ENCODE measurements at places on chromosomes 3 and 15. TPM values are rescaled to one million over a fixed set of nuclear protein-coding genes. Genes with fewer than 3 reads are reported as not detected.

SQOR gene
- polyA plus RNA-seq, result 68.9 TPM

KNG1 gene
- not detected for polyA plus RNA-seq

SLC6A1 gene
- polyA plus RNA-seq, result 0.27 TPM

ZNF621 gene
- polyA plus RNA-seq, result 9.4 TPM

CRYGS gene
- 4.0 TPM for polyA plus RNA-seq

SLC15A2 gene
- polyA plus RNA-seq, result 0.54 TPM

TIMP4 gene
- 0.64 TPM for polyA plus RNA-seq

DZIP3 gene
- 1.1 TPM for polyA plus RNA-seq

DNA sequence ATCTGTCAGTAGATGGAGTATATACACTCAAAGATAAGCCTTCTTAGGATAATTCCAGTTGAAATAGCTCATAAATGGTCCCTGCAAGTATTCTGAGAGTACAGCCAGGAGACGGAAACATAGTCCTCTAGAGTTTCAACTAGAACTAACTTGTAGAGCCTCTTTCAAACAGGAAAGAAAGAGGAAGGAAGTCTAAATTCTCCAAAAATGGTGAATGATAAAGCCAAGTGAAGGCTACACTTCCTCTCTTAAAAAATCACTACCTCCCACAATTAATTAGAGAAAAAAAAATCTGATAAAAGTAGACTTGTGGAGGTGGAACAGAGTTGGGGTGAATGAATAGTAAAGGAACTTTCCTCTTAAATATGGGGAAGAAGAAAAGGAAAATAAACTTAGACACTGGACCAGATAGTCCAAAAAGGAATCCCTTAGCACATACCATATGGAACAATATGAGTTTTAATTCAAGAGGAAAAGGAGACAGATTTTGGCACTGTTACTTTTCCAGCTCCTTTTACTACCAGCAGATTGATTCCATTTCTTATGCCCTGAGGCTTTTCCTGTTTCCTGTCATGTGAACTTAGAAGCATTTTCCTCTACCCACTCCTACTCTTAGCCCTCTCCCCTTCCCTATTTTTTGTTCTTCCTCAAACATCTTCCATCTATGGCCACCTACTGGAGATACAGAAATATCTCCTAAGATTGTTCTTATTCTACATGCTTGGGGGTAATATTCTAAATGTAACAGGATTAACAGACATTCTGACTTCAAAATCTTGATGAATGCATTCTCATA lies 207.6 kb downstream of the CHST2 start:
- no peaks in the 10 kb centered on the region for H3K4me1 ChIP-seq
- no peaks in the 10 kb centered on the region for H3K36me3 ChIP-seq
- H3K27ac ChIP-seq, result no peak overlapping the region
- DNase-seq, result no peak

- H3K36me3 ChIP-seq, result no peaks in the 10 kb centered on the region
- DNase-seq, result no peak
- H3K4me3 ChIP-seq, result no peak overlapping the region
- H3K4me1 ChIP-seq, result no peaks in the 10 kb centered on the region
These were observed 3.0 kb upstream of the CPEB1 start for GRCh38 chr15:82650046-82650670.

DNA sequence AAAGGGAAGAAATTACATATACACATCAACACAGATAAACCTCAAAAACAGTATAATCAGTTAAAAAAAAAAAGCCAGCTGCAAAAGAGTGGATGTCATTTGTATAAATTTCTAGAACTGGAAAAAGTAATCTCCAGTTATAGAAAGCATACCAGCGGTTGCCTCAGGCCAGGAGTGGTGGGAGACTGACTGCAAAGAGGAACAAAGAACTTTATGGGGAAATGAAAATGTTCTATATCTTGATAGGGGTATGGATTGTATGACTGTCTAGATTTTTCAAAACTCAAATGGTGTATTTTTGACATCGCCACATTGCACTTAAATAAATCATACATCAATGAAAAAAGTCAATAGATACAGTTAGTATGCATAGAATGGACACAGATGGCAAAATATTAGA lies 241.6 kb downstream of the SCAPER start:
- no peak overlapping the region for H3K4me3 ChIP-seq
- H3K27ac ChIP-seq, result no peak overlapping the region
- peaks cover 4% of the 10 kb centered on the region for H3K36me3 ChIP-seq
- no peaks in the 10 kb centered on the region for H3K27me3 ChIP-seq

- no peak overlapping the region for H3K27ac ChIP-seq
- no peaks in the 10 kb centered on the region for H3K36me3 ChIP-seq
- H3K27me3 ChIP-seq, result no peaks in the 10 kb centered on the region
- no peak for DNase-seq
These were observed 15.1 kb downstream of the DUSP7 start for GRCh38 chr3:52041118-52041731.

- no peak overlapping the region for H3K27ac ChIP-seq
- peaks cover 4% of the 10 kb centered on the region for H3K36me3 ChIP-seq
- H3K4me1 ChIP-seq, result no peaks in the 10 kb centered on the region
- H3K27me3 ChIP-seq, result no peaks in the 10 kb centered on the region
These were observed 22.6 kb upstream of the RBP1 start for GRCh38 chr3:139561959-139562676.

GRCh38 chr15:34055868-34056595 lies 17.0 kb upstream of the AVEN start:
- no peak overlapping the region for H3K27ac ChIP-seq
- no peak overlapping the region for H3K4me3 ChIP-seq
- H3K36me3 ChIP-seq, result no peaks in the 10 kb centered on the region
- no peaks in the 10 kb centered on the region for H3K27me3 ChIP-seq
- no peaks in the 10 kb centered on the region for H3K4me1 ChIP-seq

GRCh38 chr15:32053719-32054118 lies 23.4 kb downstream of the CHRNA7 start:
- H3K4me3 ChIP-seq, result no peak overlapping the region
- H3K27ac ChIP-seq, result no peak overlapping the region
- no peaks in the 10 kb centered on the region for H3K4me1 ChIP-seq
- H3K36me3 ChIP-seq, result no peaks in the 10 kb centered on the region

GRCh38 chr3:165075695-165076094 lies 2.6 kb downstream of the SI start:
- no peaks in the 10 kb centered on the region for H3K4me1 ChIP-seq
- no peaks in the 10 kb centered on the region for H3K36me3 ChIP-seq
- DNase-seq, result peak; percentile 40
- H3K4me3 ChIP-seq, result peak overlapping the region; percentile 60

GRCh38 chr15:64622410-64623260 lies 152.8 kb downstream of the RBPMS2 start:
- H3K27me3 ChIP-seq, result no peaks in the 10 kb centered on the region
- no peak overlapping the region for H3K4me3 ChIP-seq
- peaks cover 23% of the 10 kb centered on the region for H3K36me3 ChIP-seq
- peaks cover 7% of the 10 kb centered on the region for H3K4me1 ChIP-seq
- peak overlapping the region; percentile 75 for H3K27ac ChIP-seq
- DNase-seq, result no peak

DNA sequence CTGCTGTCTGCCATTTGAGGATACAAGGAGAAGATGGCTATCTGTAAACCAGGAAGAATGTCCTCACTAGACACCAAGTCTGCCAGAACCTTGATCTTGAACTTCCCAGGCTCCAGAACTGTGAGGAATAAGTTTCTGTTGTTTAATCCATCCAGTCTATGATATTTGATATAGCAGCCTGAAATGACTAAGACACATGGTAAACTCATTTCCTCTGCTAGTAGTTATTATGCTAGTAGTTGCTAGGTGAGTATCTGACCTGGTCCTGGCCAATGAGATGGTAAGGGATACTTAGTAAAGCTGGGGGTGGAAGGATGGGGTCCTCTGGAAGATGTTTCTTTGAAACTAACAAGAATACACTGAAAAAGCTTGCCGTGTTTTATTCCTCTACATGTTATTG lies 280.7 kb upstream of the ARHGEF26 start:
- H3K4me3 ChIP-seq, result no peak overlapping the region
- no peak for DNase-seq
- no peaks in the 10 kb centered on the region for H3K36me3 ChIP-seq
- H3K27ac ChIP-seq, result no peak overlapping the region
- H3K4me1 ChIP-seq, result no peaks in the 10 kb centered on the region
- no peaks in the 10 kb centered on the region for H3K27me3 ChIP-seq

DNA sequence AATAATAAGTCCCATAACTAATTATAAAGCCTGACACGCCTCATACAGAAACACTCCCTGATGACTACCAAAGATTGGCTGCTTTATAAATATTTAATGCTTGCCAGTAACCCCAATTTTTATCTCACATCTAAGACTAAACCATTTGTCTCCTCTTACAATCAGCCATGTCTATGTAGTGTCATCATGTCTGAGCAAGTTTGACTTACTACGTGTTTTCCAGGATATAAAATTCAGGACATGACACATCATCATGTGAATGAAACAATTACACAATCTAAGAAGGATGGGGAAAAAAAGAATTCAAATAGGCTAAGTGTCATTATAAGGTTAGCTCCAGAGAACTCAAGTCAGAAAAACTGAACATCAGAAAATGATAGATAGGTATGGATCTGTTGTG lies 208.7 kb downstream of the MECOM start:
- H3K36me3 ChIP-seq, result no peaks in the 10 kb centered on the region
- H3K27me3 ChIP-seq, result no peaks in the 10 kb centered on the region
- no peak overlapping the region for H3K27ac ChIP-seq
- DNase-seq, result no peak

DNA sequence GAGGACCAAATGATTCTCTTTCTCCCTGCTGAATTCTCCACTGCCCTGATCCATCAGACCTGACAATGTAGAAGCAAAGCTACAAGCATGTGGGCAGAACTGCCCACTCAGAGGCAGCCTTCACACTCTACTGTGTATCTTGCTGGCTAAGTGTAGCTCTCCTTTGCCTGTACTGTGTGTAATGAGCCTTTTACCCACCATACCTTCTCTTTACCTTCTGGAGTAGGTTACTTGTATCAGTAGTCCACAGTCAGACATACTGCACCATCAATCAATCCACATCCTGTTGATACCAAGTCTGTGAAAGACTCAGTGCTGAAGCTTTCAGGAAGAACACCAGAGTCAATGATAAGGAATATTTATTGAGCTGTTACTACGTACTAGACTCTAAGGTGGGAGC lies 440.7 kb upstream of the ARHGEF26 start:
- no peak for DNase-seq
- H3K4me1 ChIP-seq, result no peaks in the 10 kb centered on the region
- no peaks in the 10 kb centered on the region for H3K36me3 ChIP-seq

- peak; percentile 3 for DNase-seq
- no peaks in the 10 kb centered on the region for H3K36me3 ChIP-seq
These were observed 280.0 kb upstream of the P2RY1 start for GRCh38 chr3:152554980-152555379.

GRCh38 chr3:28089527-28089897 lies 151.9 kb upstream of the CMC1 start:
- no peaks in the 10 kb centered on the region for H3K4me1 ChIP-seq
- no peak for DNase-seq
- H3K27ac ChIP-seq, result no peak overlapping the region
- H3K36me3 ChIP-seq, result no peaks in the 10 kb centered on the region
- no peak overlapping the region for H3K4me3 ChIP-seq

- H3K27ac ChIP-seq, result peak overlapping the region; percentile 37
- H3K4me1 ChIP-seq, result no peaks in the 10 kb centered on the region
These were observed 65.5 kb downstream of the MYO1E start for GRCh38 chr15:59307165-59307537.

DNA sequence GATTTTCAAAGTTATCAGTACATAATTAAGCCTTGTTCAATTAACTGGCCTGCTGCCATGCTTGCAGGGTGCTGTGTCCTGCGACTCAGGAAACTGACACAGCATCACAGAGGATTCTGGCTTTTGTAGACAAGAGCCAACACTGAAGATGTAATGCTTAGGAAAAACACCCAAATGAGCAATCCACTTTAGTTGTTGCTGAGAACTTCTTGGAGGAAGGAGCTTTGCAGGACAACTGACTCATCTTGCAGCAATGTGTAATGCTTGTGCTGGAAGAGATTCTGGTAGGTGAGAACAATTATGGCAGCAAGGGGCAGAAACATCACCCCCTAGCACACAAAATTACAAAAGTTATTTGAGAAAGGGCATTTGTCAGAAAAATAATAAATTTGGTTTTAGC lies 67.6 kb downstream of the NLGN1 start:
- no peaks in the 10 kb centered on the region for H3K36me3 ChIP-seq
- no peak overlapping the region for H3K27ac ChIP-seq
- no peaks in the 10 kb centered on the region for H3K4me1 ChIP-seq
- no peak for DNase-seq
- H3K4me3 ChIP-seq, result no peak overlapping the region

GRCh38 chr3:112333381-112334317 lies 693 bp downstream of the CD200 start:
- H3K36me3 ChIP-seq, result no peaks in the 10 kb centered on the region
- no peaks in the 10 kb centered on the region for H3K27me3 ChIP-seq
